ENCODE measurements at places on chromosomes 6 and 20.

DNA sequence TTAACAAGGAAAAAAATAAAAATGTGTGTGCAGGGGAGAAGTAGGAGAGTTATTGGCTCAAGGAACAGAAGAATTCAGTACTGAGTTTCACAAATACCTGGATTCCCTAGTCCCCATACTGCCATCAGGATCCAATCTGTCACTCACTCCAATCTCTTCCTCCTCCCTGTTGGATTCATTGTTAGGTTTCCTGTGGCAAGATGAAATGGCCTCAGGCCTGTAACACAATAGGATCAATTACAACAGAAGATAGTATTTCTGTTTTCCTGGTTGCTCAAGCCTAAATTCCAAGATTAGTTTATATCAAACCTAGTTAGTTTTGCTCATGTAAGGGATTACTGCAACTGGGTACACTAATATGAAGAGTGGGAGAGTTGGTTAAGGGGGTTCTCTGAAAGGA lies 24.4 kb downstream of the HCRTR2 start:
- no peak for DNase-seq

DNA sequence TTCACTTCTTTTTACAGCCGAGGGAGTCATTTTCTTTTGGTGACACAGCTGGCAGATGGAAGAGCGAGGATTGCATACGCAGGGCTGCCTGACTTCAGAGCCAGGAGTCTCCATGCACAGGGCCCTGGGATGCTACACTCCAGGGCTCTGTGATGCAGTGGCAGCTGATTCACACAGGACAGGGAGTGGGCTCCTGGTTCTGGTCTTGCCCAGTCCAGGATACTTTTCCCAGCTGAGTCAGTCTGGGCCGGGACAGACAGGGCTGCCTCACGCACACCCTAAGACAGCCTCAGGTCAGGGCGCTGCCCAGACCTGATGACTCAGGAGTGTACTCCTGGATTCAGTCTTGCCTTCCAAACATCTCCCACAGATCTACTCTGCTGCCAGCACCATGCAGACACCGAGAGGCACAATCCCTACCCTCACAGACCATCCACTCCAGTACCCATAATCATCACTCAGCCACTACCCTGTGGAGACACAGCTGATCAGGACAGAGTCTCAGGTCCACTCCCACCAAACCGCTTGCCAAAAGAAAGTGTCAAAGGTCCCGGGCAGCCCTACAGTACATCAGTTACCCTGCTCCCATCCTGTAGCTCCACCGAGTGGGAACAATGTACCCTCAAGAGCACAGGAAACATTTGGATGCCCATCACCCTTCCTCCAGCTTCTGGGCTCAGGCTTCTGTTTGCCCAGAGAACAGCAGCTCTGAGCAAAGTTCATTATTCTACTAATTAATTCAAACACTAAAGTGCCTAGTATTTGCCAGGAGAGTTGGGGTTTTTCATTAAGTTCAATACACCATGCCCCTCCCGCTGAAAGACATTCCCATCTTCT lies 11.5 kb downstream of the SDC4 start:
- DNase-seq, result no peak

DNA sequence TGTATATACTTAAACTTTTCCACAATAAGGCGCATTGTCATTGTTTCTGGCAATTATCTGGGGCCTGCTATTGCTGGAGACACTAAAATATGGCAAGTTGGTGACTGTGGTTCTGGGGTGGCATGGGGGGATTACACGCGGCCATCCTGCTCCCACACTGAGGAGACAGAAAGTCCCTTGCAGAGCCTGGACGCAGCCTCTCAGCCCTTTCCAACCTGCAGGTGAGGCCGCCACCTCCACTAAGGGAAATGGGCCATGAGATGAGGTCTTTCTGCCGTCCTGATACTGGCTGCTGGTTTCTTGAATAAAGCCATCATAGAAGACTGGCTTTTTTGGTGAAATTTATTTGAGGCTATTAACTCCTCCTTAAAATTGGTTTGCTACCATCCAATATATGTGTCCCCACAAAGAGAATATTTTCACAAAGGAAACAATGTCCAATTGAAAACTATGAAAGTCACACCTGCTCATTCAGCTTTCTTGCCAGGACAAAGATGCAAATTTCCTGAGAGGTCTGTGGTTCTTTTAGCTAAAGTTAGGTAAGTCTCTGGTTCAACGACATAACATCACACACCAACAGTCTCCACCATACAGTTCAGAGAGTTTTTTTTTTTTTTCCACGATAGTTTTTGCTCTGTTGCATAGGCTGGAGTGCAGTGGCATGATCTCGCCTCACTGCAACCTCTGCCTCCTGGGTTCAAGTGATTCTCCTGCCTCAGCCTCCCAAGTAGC lies 13.0 kb downstream of the TXNDC5 start:
- no peak for DNase-seq

- no peak for DNase-seq
These were observed 612 bp downstream of the TNNC2 start for GRCh38 chr20:45826381-45827019.

DNA sequence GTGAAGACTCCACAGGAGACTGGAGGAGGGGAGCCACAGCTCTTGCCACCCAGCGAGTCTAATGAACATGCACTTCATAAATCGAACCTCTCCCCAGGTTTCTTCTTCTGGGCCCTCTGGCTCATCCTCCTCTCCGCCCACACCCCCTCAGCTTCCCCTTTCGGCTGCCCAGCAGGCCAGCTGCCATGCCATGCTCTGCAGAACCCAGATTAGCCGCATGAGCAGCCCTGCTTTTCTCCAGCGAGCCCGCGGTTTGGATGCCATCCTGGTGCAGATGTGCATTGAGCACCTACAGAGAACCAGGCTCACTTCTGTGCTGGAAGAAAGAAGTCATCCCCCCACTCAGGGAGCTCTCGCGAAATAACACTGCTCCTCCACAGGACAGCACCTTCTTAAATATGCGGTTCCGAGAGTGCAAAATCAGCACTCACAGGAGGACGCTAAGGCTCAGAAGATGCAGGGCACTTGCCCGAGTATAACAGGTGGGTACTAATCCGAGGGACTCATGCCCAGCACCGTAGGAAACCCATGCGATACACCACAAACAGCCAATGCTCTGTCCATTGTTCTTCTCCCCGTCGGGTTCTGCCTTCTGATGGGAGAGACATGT lies 143.0 kb upstream of the THBS2 start:
- no peak for DNase-seq

DNA sequence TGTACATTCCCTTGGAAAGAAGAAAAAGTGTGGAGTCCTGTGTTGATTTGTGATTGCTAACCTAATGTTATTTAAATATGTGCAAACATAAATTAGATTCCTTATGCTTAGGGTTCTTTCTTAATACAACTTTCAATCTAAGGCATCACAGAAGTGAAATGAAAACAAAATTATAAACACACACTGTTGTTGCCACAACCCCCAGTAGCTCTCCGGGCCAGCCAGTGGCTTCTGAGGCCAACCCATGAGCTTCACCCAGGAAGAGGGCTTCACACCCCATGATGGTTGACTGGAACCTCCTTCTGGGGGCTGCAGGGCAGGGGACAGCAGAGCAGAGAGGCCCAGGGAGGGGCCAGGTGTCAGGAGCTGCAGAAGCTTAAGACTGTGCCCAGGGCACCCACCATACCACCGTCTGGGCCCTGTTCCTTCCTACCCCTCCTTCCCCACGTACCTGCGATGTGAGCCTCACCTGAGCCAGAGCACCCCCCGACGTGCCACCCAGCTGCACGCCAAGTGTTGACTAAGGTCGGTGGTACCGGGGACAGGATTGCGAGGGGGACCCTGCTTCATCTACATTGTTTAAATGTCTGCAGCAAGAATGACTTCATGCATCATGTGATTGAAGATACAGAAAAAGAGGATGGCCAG lies 110.5 kb downstream of the FAM120B start:
- no peak for DNase-seq

DNA sequence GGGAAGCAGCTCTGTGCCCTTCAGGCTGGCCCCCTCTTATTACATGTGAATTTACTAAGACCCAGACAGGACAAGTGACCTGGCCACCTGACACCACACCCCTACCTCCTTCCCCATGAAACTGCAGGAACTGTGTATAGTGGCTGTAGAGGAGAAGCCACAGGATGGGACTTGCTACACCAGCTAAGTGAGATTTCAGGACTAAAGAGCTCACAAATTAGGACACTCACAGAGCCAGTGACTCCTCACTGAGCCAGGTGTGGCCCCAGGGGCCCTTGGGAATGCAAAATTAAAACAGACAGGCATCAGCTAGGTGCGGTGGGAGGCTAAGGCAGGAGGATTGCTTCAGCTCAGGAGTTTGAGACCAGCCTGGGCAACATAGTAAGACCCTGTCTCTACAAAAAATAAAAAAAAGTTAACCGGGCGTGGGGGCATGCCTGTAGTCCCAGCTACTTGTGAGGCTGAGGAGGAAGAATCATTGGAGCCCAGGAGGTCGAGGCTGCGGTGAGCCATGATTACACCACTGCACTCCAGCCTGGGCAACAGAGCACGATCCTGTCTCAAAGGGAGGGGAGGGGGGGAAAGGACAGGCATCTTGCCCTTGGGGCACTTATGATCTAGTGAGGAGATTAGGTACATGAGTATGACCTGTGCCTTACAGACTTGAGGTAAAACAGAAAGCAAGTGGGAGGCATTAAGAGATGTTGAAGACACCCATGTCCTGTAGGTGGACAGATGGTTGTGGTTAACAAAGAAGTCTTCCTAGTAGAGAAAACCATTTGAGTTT lies 23.2 kb upstream of the SRF start:
- DNase-seq, result no peak
